ENCODE measurements at places on chromosomes 12 and 14. TPM values are rescaled to one million over a fixed set of nuclear protein-coding genes. Genes with fewer than 3 reads are reported as not detected.

- no peak for DNase-seq
Measured at GRCh38 chr14:75453817-75454434, 26.1 kb downstream of the JDP2 start.

PRPF40B gene
- 8.6 TPM for total RNA-seq

- DNase-seq, result no peak
Measured at GRCh38 chr12:71276541-71276940, 118.7 kb upstream of the TSPAN8 start.

DNA sequence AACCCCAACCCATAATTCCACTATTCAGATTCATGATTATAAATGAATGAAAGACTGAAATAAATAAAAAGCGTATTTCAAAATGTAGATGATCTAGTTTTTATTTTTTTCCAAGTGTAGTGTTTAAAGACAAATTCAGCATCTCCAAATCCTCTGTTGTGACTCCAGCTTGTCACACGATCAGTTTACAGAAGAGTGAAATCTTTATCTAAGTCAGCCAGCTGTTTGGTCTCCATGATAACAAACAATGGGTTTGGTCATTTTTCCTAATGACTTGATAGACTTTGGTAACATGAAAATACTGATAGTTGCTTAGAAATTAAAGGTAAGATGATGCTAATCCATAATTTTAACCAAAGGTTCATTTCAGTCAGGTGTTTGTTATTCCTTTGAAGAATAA lies 114.5 kb upstream of the RASSF8 start:
- no peak for DNase-seq

DNA sequence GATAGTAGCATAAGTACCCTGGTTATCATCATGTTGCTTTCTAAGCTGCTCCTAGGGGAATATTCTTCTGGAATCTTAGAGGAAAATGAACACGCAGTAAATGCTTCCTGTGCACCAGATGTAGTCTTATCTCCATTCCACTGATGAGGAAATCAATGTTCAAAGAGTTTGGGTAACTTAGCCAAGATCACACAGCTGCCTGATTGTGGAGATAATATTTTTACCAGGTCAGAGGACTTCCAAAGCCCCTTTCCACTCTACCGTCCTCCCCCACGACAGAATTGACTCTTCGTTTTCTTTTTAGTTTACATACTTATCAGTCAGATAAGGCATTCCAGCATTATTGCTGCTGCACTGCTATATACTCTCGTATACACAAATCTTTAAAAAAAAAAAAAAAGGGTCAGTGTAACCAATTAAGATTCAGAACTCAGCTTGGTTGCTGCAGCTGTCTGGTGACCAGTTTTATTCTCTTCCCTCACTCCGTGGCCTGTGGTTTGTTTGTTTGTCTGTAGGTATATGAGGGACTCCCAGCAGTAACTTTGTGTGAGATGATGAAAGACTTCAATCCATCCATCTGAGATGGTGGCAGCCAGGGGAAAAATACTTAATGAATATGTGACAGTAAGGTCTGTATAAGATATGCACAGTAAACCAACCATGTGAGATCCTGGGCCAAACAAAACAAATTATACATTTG lies 110.5 kb downstream of the TGFB3 start:
- DNase-seq, result no peak

- DNase-seq, result peak; percentile 57
Measured at GRCh38 chr14:57749267-57749666, 116.6 kb downstream of the SLC35F4 start.

IL22 gene
- not detected for total RNA-seq

DLGAP5 gene
- total RNA-seq, result 27.6 TPM

GRCh38 chr14:32710231-32710671 lies 228.4 kb upstream of the NPAS3 start:
- DNase-seq, result no peak
